Islet precursor cell (in vitro differentiated cells): ENCODE measurements at places on chromosomes 16 and 17.

- DNase-seq = no peak
Measured at GRCh38 chr17:68403122-68403521, 54.2 kb downstream of the WIPI1 start.

DNA sequence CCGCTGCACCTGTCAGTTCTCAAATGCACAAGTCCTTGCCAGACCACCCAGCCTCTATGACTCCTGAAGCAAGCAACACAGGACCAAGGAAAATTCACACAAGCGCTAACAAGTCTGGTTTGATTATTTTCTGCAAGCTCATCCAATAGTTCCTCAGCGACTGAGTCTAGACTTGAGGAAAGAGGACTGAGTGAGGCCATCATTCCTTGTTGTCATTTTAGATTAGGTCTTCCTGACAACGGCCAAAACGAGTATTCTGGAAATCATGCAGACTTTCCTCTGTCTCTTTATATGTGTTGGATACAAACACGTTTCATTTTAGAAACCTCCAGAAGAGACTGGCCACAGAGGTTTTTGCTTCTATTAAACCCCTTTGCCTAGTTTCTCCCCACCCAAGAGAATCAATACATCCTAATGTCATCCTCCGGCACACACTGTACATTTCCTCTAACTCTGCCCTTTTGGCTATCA, 561 bp downstream of the CCDC47 start:
- DNase-seq = no peak

DNA sequence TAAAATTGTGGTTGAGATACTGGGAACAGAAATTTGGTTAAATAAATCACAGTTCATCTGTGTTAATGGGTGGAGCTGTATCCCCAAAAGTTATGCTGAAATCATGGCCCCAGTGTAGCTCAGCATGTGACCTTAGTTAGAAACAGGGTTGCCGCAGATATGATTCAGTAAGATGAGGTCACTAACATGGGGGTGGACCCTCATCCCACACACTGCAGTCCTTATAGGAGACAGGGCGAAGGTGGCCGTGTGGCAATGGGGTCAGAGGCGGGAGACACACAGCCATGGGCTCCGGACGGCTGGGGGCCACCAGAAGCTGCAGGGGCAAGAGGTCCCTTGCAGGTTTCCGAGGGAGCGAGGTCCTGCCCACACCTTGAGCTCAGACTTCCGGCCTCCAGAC, 10.7 kb downstream of the GALNS start:
- DNase-seq = no peak

GRCh38 chr16:9370061-9370491, 278.6 kb downstream of the HAPSTR1 start:
- DNase-seq = no peak

GRCh38 chr16:2776500-2777139, 460 bp downstream of the ELOB start:
- DNase-seq = no peak

- no peak for DNase-seq
Measured at GRCh38 chr16:88680554-88681083, 5.7 kb downstream of the SNAI3 start.

DNA sequence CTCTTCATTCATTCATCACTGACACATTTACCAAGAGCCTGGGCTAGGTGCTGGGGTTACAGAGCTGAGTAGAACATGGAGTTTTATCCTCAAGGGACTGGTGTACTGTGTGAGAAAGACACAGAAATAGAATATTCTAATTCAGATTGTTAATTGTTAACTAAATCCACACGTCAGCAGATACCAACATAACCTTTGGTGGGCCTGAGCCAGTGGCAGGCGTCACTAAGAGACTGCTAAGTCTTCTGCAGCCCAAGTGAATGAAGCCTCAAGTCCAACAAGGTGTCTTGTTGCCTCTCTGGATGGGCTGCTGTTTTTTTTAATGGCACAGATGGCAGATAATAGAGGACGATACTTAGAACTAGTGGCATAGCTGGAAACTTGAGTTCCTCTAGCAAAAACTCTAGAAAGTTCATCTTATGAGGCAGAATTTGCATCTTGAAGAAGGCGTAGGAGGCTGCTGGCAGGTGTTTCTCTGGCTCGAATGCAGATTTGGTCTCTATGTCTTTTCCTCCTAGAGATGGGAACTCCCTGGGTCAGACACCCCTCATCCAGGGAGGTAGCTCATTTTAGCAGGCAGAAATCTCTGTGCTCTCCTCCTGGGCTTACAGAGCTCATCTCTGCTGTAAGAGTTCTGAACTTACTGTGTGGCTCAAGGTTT, 179.5 kb downstream of the NTN1 start:
- DNase-seq = no peak

DNA sequence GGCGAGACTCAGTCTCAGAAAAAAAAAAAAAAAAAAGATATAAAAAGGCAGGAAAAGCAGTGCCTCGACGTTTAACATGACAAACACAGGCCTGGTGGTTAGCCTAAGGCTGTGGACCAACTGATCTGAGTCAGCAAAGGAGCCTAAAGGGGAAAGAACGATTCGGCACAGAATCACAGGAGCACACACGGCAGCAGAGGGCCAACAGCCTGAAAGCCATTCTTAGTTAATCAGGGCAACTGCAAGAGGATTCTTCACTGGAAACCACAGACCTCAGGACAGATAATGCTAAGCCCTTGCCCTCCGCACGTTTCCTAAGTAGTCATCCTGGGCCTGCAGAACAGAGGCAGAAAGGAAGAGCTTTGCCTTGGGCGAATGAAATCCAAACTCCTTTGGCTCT, 14.7 kb downstream of the TMEM11 start:
- peak; percentile 87 for DNase-seq

- no peak for DNase-seq
Measured at GRCh38 chr17:57319806-57320205, 63.5 kb downstream of the MSI2 start.

- DNase-seq = no peak
Measured at GRCh38 chr17:81842725-81843504, 8.1 kb upstream of the PPP1R27 start.

DNA sequence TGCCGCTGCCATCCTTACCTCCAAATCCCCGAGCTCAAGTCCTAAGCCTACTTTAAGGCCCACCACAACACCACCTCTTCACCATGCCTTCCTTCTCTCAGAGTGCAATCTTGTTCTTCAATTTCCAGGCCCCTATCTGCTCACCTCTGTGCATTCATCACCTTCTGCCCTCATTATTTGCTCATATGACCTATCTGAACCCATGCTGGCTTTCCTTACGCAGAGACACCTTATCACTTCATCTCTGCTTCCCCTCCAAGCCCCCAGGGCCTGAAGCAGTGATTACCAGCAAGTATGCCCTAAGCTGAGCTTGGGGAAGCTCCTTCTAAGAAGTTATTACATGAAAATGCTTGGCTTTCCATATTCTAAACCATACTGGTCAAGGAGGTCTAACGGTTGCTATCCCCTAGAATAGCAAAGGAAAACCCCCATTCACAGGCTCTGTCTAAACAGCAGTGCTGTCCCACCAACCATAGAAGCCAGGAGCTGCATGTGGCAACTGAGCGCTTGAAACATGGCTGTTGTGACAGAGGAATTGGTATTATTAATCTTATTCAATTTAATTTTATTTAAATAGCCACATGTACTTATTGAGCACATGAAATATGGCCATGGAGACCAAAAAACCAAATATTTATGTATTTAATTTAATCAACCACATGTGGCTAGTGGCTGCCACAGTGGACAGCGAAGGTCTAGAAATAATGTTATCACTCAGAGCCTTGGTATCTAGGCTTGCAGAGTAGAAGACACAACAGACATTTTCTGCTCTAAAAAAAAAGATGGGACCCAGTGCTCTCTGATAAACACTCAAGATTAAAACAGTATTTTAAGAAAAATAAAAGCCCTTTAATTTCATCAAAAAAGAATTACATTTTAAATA, 13.9 kb downstream of the USP7 start:
- DNase-seq = peak; percentile 76

DNA sequence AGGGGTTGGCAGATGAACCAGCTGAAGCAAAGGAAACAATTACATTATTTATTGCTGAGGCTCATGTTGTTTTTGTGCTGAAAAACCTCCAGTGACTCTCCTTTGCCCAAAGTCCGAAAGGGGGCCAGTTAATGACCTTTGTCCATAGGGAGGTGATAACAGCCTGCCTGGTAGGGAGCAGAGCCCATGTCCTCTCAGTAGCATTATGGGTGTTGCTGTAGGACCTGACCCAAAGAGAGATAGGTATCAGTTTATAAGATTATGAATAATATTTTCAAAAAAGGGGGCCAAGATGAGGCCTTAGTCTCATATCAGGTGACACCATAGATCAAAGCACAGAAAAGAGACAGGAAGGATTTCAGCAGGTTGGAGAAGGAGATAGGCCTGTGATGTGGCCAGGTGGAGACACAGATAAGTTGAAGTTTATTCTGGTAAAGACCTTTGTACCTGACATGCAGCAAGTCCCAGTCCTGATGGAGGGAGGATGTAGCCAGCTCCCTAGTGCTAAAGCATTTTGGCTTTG, 55.1 kb downstream of the CENPV start:
- no peak for DNase-seq

DNA sequence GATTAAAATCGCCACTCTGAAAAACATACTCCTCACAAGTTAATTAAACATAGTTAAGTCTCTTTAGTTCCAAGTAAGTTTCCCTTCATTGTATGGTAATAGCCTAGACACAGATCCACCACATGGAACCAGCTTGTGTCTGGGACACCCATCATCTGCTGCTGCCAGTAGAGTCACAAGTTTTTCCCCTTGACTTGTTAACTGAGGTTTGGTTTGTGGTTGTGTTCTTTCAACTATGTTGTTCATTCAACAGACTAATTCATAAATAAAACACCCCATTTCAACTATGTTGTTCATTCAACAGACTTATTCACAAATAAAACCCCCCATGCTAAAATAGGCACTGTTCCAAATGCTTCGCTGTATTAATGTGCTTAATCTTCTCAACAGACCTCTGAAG, 24.4 kb downstream of the YWHAE start:
- DNase-seq = no peak

GRCh38 chr17:9123594-9124553, 102.6 kb downstream of the NTN1 start:
- no peak for DNase-seq

GRCh38 chr16:50040018-50040417, 15.0 kb downstream of the CNEP1R1 start:
- DNase-seq = peak; percentile 81

DNA sequence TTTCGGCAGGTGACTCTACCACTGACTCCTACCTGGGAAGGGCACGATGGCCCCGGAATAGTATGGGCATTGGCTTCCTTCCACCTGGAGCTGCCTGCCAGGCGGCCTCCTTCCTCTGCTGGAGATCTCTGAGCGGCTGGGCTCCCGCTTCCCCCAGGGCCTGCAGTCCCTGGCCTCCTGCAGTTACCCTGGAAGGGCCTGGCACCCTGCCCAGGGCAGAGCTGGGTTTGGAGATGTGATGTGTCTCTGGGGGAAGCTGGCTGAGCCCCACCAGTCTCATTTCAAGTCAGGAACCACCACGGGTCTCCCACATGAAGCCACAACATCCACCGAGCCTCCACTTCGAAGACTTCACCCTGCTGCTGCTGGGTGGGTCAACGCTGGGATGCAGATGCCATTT, 97.9 kb downstream of the IRF8 start:
- DNase-seq = peak; percentile 38

DNA sequence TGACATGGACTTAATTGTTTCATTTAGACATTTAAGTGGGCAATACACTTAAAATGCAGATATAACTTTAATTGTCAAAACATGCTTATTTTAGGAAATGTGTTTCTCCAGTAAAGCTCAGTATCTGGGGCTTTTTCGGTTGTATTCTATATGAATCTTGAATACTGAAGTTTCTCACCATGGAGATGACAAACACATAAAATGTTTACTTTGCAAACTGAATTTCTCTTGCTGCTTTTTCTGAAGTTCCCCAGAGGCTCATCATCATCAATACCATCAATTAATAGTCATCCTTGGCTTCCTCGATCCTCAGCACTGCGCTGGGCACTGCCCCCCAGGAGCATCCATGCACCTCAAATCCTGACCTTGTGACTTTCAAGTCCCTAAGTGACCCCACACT, 227.3 kb downstream of the WWOX start:
- DNase-seq = no peak

DNA sequence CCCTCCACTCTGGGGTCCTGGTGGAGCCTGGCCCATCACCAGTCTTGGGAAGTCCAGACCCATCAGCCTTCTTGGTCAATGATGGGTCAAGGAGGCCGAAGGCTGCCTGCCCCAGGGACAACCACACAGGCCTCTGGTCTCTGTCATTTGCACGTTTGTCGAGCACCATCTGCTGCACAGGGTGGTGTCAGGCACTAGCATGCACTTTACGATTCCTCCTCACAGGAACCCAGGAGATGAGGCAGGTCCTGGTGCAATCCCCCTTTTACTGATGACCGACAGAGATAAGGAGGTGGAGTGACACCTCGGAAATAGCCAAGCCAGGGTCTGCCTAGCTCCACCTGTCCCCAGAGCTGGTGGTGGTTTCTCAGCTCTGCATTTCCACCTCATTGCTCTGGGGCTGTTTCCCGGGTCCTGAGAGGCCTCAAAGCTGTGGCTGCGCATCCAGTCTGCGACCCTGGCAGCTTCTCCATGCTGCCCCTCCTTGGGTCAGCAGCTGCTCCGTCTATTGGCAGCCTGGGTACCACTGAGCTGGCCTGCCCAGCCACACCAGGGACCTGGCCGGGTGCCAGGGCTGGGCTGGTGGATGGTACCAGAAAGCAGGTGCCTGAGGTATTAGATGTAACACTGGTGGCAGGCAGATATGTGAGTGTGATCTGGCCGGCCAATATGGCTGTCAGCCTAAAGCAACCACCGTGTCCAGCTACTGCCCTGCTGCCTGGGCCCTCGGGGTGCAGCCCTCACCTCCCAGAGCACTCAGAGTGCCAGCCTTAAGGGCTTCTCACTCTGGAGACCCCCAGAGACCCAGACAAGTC, 10.0 kb downstream of the MMP15 start:
- DNase-seq = no peak

DNA sequence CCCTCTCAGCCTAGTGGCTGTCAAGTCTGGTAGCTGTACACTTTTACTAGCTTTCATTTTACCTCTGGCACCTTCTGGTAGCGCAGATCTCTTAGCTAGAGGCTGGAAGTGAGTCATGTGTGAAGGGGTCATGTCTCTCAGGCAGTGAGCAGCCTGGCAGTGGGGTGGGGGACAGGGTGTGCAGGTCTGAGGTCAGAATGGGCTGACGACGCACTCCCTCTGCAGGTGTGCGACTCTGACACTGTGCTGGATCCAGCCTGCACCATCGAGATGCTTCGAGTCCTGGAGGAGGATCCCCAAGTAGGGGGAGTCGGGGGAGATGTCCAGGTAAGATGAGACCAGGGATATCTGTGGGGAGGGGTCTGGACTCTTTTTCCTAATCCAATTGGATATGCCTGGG, 7.8 kb downstream of the HAS3 start:
- DNase-seq = no peak

- DNase-seq = peak; percentile 78
Measured at GRCh38 chr17:19978209-19978802, 678 bp upstream of the AKAP10 start.

DNA sequence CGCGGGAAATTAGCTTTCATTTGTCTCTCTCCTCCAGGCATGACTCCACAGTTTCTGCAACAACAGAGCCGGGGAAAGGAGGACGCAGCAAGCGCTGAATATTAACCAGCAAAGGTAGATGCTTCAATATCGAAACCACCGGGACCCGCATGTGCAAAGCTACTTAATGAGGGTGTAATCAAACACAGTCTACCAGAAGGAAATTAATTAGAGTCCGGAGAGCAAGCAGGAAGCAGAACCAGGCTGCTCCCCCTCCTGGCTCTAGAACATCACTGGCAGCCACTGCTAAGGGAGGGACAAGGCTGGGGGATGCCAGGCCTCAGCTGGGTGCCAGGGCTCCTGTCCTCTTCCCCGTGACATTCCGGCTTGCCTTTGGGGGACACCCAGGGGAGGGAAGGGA, 21.7 kb downstream of the LRRC75A start:
- DNase-seq = no peak

- no peak for DNase-seq
Measured at GRCh38 chr16:12532871-12533610, 270.6 kb downstream of the CPPED1 start.
